ENCODE measurements at places on chromosomes 3 and 15.

DNA sequence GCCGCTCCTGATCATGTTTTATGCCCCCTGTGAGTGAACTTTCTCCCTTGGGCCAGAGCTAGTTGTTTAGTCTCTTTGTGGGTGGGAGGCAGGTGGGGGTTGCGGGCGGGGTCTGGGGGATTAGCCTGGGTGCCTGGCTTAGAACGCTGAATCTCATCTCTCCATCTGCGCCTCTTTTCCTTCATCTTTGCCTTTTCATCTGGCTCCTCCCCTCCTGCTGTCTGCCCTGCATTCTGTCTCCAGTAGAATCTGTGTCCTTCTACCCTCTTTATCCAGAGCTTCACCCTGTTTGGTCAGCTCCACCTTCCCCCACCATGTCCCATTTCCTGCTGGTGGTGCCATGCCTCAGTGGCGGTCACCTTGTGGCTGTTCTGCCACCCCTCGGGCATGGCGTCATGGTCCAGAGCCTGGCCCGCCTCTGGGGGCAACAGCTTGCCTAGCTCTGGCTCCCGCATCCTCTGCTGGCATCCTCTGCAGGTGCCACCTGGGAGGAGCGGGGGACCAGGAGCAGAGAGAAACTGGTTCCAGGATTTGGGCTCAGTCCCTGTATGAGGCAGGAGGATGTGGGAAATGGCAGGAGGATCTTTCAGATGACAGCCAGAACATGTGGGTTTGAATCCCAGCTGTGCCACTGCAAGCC is 44.3 kb downstream of the PDIA5 start:
- no peak for DNase-seq

GRCh38 chr3:72739531-72740466 is 108.4 kb downstream of the SHQ1 start:
- no peak for DNase-seq

DNA sequence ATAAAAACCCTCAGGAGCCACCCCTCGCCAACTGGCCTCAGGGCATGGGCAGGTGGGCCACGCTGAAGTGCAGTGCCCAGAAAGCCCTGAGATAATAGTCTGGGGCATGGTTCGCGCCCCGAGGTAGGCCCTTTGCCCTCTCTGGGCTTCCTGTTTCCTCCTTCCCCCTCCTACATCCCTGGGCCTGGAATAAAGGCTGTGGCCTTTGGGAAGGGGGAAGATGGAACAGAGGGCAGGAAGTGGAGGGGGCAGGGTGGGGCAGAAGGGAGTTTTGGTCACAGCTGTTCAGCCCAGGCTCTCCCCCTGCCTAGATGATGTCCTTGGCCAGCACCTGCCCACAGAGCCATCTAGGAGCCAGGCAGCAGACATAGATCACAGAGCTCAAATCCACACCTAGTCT is 11.3 kb downstream of the CSRNP1 start:
- no peak for DNase-seq

GRCh38 chr3:125232401-125232800 is 19.9 kb upstream of the SLC12A8 start:
- DNase-seq, result no peak

- no peak for DNase-seq
These were observed 195.2 kb upstream of the MME start for GRCh38 chr3:154884952-154885351.

- DNase-seq, result no peak
These were observed 46.9 kb upstream of the SLC24A5 start for GRCh38 chr15:48073881-48074280.

DNA sequence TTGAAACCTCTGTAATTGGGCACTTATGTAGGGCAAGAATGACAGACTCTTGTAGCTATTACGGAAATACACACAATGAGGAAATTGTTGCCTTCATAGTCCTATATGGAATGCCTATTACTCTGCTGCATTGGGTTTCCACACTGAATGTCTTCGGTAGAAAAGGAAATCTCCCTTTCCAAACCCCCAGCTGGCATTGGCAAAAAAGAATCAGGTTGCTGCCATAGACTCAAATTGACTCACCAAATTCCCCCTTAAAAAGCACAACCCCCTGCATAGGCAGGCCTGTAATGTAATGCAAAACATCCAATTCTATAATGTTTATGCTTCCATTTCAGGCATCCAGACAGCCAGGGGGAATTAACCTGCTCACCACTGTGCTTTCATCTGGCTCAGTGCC is 44.8 kb upstream of the NTRK3 start:
- no peak for DNase-seq

DNA sequence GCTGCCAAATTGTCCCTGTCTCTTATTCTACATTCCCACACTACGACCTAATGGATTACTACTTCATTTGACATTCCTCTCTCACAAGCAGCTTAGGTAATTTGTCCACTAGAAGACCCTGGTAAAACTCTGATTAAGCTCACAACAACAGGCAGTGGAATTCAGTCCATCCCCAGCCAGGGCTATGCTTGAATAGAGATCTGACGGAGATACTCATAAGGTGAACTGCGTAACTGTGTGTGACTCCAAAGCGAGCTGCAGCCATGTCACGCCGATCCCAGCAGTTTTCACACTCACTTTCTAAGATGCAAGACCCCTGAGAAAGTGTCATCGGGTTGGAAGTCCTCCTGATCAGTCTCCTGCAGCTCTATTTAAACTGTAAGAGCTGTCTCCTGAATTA is 25.7 kb upstream of the ROBO2 start:
- DNase-seq, result no peak

DNA sequence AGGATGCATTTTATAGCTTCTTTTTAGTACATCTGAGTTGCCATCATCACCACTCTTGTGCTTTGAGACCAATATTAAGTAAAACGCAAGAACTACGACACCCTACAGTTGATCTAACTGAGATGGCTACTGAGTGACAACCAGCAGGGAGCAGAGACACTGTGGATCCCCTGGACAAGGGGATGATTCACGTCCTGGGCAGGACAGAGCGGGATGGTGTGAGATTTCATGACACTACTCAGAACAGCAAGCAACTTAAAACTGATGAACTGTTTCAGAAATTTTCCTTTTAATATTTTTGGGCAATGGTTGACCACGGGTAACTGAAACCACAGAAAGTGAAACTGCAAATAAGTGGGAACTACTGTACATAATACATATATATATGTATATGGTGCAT is 299.2 kb downstream of the ADAMTS17 start:
- DNase-seq, result no peak

- no peak for DNase-seq
These were observed 21.0 kb downstream of the ZDHHC3 start for GRCh38 chr3:44954962-44955361.

- no peak for DNase-seq
These were observed 37.4 kb downstream of the THBS1 start for GRCh38 chr15:39618063-39618823.

- DNase-seq, result no peak
These were observed 39.6 kb downstream of the DPH6 start for GRCh38 chr15:35506272-35506870.

DNA sequence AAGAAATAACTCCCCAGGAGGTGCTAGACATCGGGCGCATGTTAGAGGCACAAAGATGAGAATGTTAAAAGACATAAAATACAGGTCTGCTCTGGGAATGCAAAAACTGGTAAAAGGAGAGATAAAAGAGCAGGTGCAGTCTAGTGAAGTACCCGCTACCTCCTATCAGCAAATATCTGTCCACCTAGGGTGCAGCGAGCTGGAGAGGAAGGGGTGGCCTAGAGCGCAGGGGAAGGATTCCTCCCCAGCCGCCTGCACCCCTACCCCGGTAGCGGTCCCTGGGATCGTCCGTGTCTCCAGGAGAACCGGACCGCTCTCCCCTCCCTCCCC is 237 bp upstream of the ZNF662 start:
- DNase-seq, result no peak

- DNase-seq, result no peak
These were observed 20.7 kb upstream of the GOLGA6C start for GRCh38 chr15:75237316-75237982.

GRCh38 chr15:49387471-49387870 is 35.6 kb upstream of the FGF7 start:
- no peak for DNase-seq

GRCh38 chr3:58173669-58174398 is 36.9 kb downstream of the DNASE1L3 start:
- no peak for DNase-seq

DNA sequence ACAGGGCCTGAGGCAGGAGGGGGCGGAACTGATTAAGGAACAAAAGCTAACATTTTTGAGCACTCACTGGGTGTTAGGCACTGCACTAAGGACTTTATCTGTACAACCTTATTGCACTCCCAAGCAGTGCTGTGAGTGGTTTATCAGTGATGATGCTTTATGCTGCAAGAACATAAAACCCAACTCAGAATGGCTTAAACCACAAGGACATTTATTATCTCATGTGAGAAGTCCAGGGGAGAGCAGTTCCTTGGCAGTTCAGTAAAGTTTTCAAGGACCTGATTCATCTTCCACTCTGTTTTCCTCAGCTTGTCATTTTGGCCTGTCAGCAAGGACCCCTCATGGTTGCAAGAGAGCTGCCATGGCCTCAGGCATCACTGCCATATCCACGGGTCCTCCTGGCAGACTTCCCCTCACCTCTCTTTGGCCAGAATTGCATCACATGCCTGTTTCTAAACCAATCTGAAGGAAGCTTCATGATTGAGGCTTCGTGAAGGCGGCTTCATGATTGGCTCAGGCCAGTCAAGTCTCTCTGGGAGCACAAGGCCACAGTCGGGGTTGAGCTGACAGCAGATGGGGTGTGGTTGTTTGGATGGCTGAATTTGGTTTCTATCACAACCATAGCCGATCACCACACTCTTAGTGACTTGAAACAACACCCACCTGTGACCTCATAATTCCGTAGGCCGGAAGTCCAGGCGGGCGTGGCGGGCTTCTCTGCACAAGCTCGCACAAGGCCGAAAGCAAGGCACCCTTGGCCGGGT is 15.8 kb downstream of the EFCC1 start:
- DNase-seq, result peak; percentile 12

GRCh38 chr15:42741710-42742109 is 4.8 kb upstream of the CDAN1 start:
- no peak for DNase-seq

DNA sequence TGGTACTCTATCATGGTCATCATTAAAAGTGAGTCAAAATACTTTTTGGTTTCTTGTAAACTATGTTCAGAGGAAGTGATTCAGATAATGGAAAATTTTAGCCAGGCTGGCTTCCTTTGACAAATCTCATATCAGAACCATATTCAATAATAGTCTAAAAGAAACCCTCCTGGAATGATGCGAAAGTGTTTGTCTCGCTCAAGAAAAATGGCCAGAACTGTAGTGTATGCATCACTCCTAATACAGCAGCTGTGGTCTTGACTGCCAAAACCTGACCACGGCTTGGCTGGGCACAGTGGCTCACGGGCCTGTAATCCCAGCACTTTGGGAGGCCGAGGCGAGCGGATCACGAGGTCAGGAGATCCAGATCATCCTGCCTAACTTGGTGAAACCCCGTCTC is 35.6 kb upstream of the KCNMB2 start:
- DNase-seq, result no peak

DNA sequence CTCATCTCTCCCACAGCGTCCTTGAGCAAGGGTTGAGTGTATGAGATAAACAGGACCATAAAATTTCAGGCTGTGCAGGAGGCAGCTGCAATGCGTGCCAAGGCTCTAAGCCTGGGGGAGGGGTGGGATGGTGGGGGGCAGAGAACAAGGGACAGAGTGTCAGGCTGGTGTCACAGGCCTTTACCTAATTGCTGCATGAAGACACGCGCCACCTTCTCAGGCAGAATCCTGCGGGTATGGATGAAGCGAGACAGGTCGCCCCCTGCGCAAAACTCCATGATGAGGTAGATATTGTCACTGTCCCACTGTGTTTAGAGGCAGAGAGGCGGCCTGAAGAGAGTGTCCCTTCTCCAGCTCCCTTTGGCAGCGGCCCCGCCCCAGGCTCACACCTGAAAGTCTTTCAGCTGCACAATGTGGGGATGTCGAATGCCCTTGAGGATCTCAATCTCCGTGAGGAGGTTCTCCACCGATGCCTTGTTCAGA is 1.0 kb downstream of the ULK3 start:
- no peak for DNase-seq

DNA sequence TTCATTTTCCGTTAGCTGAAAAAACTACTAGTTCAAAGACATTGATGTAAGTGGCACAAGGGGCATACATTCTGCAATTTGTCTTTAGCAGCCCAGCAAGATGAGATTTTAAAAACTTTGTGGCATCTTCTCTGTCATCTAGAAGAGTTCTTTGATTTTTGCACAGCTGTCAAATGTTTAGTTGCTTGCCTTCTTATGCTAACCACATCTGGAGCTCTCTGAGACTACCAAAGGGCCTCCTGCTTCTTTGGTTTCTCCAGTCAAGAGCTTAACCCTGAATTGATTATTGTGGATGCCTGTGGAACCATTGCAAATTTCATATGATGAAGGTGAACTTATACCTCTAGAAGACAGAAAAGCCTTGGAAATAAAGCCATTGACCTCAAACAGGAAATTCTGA is 468.7 kb upstream of the RGMA start:
- DNase-seq, result no peak

- no peak for DNase-seq
These were observed 51.9 kb downstream of the KY start for GRCh38 chr3:134598763-134599545.

GRCh38 chr3:58485801-58486435 is 6.0 kb upstream of the KCTD6 start:
- DNase-seq, result no peak

DNA sequence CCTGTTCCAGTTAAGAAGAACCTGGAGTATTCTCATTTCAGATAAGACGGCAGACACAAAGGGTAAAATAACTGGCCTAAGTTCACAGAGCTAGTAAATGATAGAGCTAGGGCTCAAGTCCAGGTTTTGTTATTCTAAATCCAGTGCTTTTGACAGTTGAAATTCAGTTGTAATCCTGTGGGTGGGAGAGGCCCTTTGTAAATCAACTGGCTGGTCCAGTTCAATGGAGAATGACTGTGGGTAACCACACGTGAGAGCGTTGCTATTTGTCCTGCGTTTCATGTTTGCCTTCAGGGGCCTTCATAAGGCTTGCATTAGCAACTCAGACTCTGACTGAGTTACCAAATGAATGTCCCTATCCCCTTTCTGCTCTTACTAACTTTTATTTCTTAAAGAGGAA is 24.2 kb upstream of the CD96 start:
- no peak for DNase-seq

GRCh38 chr3:186121968-186122367 is 13.1 kb upstream of the ETV5 start:
- DNase-seq, result no peak

DNA sequence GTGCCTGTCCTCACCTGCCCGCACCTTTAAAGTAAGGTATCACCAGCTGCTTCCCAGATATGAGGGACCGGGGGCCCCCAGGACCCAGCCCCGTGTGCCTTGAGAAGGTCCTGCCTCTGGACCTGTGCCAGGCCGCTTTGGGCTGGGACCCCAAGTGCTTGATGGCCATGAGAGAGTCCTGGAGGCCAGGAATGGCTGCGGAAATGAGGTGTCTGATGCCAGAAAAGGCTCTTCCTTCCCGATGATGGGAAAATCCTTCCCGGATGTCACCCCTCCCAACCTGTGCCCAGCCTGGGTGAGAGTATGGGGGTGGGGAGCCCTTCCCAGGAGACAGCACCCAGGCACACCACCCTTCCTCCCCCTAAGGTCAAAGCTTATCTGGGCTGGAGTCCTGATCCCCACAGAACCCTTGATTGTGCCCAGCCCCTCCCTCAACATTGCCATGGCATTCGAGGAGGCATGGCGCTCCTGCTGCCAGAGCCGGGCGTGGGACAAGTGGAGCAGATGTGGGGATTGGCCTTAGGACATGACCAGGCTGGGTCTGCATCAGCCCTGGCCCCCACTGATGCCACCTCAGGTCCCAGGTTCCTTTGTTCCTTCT is 14.2 kb downstream of the SEMA3F start:
- no peak for DNase-seq

Data from activated effector memory CD4-positive, alpha-beta T cell treated with Interleukin-2 at 50 U/mL for 16 hours (primary cell).